Pulmonary artery endothelial cell (primary cell): ENCODE measurements at places on chromosomes 5 and 9. TPM values are rescaled to one million over a fixed set of nuclear protein-coding genes. Genes with fewer than 3 reads are reported as not detected.

Gene LHX6
- 0.13 and 0.14 TPM in 2 replicates for total RNA-seq

Gene ARL15
- 52.6 and 66.5 TPM in 2 replicates for total RNA-seq

Gene CRB2
- not detected in 2 replicates for total RNA-seq

Gene TNFAIP8
- 18.4 and 22.3 TPM in 2 replicates for total RNA-seq

Gene CFAP77
- 0.20 TPM in 1 of 2 replicates, not detected in the other for total RNA-seq

Gene OLFML2A
- total RNA-seq: under 0.01 and 0.04 TPM in 2 replicates

Gene POU5F2
- total RNA-seq: 0.26 and 0.46 TPM in 2 replicates

Gene RASEF
- total RNA-seq: 0.07 TPM in 1 of 2 replicates, not detected in the other

Gene ADRB2
- 3.1 and 3.5 TPM in 2 replicates for total RNA-seq

Gene FOXD4L4
- 0.20 and 0.25 TPM in 2 replicates for total RNA-seq

Gene NDFIP1
- 36.8 and 44.9 TPM in 2 replicates for total RNA-seq

Gene CENPP
- 5.3 and 7.2 TPM in 2 replicates for total RNA-seq

Gene TPM2
- total RNA-seq: 119 and 221 TPM in 2 replicates

Gene SOX30
- total RNA-seq: not detected in 2 replicates

Gene NUDT2
- 27.0 and 36.1 TPM in 2 replicates for total RNA-seq

Gene ALDH1A1
- total RNA-seq: 130 and 699 TPM in 2 replicates

Gene GFI1B
- not detected in 2 replicates for total RNA-seq

Gene OTP
- total RNA-seq: not detected in 2 replicates

Gene IL3
- total RNA-seq: not detected in 2 replicates

Gene PAPPA
- total RNA-seq: under 0.01 and 0.07 TPM in 2 replicates

Gene FOXI1
- not detected in 2 replicates for total RNA-seq

Gene CARD9
- 0.59 and 1.1 TPM in 2 replicates for total RNA-seq

Gene CCDC127
- 4.7 and 6.3 TPM in 2 replicates for total RNA-seq

Gene NOXA1
- total RNA-seq: 0.11 and 0.66 TPM in 2 replicates

Gene SPINK6
- not detected in 2 replicates for total RNA-seq

Gene BTNL3
- total RNA-seq: not detected in 2 replicates

Gene SAXO1
- total RNA-seq: under 0.01 TPM in 1 of 2 replicates, not detected in the other

Gene ADAMTS6
- total RNA-seq: 73.1 and 117 TPM in 2 replicates

Gene GMCL2
- not detected in 2 replicates for total RNA-seq

Gene SMIM33
- under 0.01 TPM in 1 of 2 replicates, not detected in the other for total RNA-seq

Gene ZMYND19
- total RNA-seq: 26.1 and 28.5 TPM in 2 replicates

Gene SLC6A7
- not detected in 2 replicates for total RNA-seq

Gene LRRC26
- not detected in 2 replicates for total RNA-seq

Gene PBX3
- total RNA-seq: 9.2 and 19.3 TPM in 2 replicates

Gene PCDHGA7
- total RNA-seq: 0.59 and 0.95 TPM in 2 replicates

Gene GPR150
- total RNA-seq: 0.20 and 0.32 TPM in 2 replicates

Gene IFNA21
- total RNA-seq: not detected in 2 replicates

Gene DBH
- total RNA-seq: not detected in 2 replicates

Gene VLDLR
- total RNA-seq: 2.7 and 9.9 TPM in 2 replicates

Gene DIPK1B
- total RNA-seq: 152 and 177 TPM in 2 replicates

Gene TMEM141
- 47.5 and 73.2 TPM in 2 replicates for total RNA-seq

Gene LYSMD3
- total RNA-seq: 15.3 and 24.4 TPM in 2 replicates

Gene NUTM2F
- total RNA-seq: not detected in 2 replicates

Gene EXOSC3
- total RNA-seq: 28.7 and 57.0 TPM in 2 replicates

Gene LHX3
- total RNA-seq: not detected in 2 replicates

Gene TERT
- 0.07 TPM in 1 of 2 replicates, not detected in the other for total RNA-seq

Gene ROPN1L
- 0.42 and 0.59 TPM in 2 replicates for total RNA-seq

Gene GABRA1
- total RNA-seq: not detected in 2 replicates
